ENCODE measurements at places on chromosomes 6 and 20.

- no peak for DNase-seq
These were observed 206.7 kb downstream of the CLIC5 start for GRCh38 chr6:45808917-45809316.

DNA sequence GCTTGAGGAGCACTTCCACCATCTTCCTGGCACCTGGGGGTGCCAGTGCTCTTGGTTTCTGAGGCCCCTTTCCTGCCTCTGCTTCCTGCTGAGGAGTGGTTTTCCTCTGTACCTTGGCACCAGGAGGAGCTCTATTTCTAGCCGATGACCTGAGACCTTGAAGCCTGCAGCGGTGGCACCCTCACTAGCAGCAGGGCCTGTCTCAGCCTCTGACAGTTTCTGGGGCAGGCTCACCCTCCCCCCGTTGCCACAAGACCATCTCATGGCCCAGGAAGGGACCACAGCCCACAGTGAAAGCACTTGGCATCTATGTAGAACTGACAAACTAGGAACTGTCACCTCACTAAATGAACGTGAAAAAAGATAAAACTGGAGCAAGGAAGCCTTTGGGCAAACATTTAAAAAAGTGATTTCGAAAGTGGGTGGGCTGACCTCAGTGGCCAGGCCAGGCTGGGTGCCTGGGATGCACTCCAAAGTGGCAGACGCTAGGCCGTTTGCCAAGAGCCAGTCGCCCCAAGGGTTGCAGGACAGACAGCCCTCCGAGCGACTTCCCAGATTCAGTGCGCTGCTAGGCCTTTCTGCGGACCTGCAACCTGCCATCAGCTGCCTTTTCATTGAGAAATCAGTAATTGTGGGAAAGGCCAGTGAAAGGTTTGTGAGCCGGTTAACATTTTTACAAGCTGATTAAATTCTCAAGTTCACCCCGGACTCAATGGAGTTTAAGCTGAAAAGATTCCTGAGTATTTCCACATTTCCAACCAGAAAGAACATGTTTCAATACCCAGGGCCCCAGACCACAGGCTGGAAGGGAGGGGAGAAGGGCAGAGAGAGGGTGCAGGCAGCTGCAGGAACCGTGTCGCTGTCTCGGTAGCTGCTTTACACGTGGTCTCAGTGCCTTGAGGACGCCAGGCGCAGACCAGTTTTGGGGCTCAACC is 303.7 kb downstream of the ESR1 start:
- no peak for DNase-seq

DNA sequence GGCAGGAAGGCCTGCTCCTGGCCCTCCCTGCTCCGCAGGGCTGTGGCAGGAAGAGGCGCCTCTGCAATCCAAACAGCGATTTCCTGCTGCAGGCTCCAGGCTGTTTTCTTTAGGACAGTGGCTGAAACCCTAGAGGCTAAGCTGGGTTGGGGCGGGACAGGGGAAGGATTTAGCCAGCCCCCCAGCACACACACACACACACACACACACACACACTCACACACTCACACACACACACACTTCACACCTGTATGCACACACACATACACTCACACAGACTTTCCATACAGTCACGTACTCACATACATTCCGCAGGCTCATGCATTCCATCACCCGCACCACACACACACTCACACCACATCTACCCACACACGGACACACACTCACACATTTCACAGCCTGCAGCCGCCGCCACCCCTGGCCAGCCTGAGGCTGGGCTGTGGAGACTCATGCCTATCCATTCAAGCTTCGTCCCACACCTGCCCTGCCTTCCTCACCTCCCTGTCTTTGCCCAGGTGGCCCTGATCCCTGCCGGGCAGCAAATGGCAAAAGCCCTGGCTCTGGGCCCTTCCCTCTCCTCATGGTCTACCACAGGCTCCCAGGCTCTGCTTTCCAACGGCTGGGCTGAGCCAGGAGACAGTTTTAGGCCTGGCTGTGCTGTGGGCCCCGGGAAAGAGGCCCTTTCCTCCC is 17.9 kb downstream of the MDFI start:
- DNase-seq, result no peak

DNA sequence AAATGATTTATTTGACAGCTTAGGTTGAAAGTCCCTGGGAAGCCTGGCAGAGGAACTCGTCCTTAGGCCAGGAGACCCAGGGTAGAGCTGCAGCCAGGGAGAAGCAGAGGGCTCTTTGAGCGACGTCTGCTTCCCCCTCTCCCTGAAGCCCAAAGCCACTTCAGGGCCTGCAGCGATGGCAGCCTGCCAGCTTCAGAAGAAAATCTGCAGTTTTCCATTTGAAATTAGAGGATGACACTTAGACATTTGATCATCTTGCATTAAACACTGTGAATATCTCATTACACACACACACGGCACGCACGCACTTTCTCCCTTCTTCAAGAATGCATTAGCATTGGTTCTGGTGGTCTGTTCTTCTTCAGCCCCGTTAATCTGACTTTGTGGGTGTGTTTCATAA is 96.5 kb downstream of the PLEKHG1 start:
- no peak for DNase-seq

DNA sequence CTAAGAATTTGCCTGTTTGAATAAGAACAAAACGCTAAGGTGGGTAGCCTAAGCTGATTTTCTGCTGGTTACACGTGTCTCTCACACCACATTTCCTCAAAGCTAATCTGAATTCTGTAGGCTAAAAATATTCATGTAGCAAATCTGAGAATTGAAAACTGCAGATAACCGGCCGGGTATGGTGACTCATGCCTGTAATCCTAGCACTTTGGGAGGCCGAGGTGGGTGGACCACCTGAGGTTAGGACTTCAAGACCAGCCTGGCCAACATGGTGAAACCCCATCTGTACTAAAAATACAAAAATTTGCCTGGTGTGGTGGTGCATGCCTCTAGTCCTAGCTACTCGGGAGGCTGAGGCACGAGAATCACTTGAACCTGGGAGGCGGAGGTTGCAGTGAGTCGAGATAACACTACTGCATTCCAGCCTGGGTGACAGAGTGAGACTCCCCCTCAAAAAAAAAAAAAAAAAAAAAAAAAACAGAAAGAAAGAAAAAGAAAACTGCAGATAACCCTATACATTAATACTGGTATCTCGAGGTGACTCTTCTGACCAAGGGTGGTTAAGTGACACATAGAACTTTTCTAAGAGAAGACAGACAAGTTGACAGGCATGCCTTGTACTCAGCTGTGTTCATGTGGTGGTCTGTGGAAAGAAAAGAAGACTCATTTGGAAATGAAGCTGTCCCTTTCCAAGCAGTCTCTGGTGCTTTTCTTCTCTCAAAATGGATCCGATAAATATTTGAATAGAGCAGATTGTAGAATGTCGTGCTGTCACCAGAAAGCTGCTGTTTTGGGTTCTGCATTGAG is 24.7 kb upstream of the ASXL1 start:
- DNase-seq, result peak; percentile 36

GRCh38 chr6:48840896-48841295 is 622.2 kb downstream of the MMUT start:
- DNase-seq, result no peak

GRCh38 chr6:140341272-140341671 is 966.8 kb upstream of the CITED2 start:
- no peak for DNase-seq

GRCh38 chr6:14046476-14047068 is 71.0 kb upstream of the CD83 start:
- peak; percentile 15 for DNase-seq

GRCh38 chr6:148169706-148170105 is 172.9 kb upstream of the SASH1 start:
- no peak for DNase-seq

- no peak for DNase-seq
These were observed 29.3 kb downstream of the KCNQ5 start for GRCh38 chr6:72651174-72651573.

- peak; percentile 37 for DNase-seq
These were observed 518.6 kb downstream of the BMP2 start for GRCh38 chr20:7285918-7286556.

GRCh38 chr6:34383161-34383631 is 9.3 kb downstream of the NUDT3 start:
- DNase-seq, result no peak

DNA sequence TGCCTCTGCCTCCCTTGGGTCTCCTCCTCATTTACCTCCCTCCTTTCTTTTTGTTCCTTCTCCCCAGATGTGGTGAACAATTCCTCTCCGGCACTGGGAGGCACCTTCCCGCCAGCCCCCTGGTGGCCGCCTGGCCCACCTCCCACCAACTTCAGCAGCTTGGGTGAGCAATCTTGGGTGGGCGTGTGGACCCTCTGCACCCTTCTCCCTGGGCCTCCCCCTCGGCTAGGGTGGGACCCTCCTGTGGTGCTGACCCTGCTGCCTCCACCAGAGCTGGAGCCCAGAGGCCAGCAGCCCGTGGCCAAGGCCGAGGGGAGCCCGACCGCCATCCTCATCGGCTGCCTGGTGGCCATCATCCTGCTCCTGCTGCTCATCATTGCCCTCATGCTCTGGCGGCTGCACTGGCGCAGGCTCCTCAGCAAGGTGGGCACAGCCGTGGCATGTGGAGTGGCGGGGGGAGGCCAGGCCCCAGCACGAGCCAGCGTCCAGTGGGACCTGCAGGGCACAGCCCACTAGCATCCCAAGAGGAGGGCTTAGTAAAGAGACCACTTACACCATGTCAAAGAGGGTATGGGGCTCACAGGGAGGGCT is 8.8 kb downstream of the DDR1 start:
- no peak for DNase-seq

DNA sequence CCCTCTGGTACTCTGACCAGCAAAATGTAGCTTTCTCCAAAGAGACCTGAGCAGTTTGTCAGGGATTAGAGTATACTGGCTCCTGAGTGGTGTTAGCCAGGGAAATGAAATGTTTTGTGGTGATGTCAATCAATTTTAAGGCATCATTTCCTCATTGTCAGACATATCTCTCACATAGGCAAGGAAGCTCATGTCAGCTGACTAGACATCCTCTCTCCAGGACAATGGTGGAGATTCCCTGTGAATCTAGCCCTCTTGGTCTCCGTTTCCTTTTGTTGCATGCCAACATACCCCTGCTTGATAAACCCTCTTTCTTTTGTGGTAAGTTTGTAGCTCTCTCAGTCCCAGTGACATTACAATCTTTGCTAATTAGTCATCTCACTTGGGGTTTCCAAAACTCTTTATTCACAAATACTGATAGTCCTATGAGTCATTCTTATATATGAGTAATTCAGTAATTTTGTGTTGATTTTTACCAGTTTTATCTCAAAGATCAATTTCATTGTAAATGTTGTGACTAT is 135.6 kb upstream of the PTPRK start:
- no peak for DNase-seq

DNA sequence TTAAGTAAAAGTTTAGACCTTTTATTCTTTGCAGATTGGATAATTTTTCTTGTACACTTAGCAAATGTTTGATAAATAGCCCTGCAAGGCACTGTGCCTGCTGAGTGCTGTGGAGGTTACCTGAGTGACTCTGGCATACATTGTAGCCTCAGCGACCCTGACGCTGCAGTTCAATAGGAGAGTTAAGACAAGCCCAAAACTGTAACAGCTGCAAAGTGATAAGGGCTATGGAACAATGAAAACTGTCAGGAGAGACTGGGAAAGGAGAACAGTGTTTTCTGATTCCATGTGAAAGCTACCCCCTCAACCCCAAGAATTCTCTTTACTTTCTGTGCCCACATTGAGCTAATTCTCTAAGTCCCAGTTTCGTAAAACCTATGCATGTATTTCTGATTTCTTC is 22.2 kb downstream of the HIVEP1 start:
- DNase-seq, result no peak
